ENCODE measurements at places on chromosomes 1 and 21. TPM values are rescaled to one million over a fixed set of nuclear protein-coding genes. Genes with fewer than 3 reads are reported as not detected.

The C1orf94 gene
- 0.33 TPM for total RNA-seq

The SLAMF8 gene
- total RNA-seq = 0.60 TPM

The CENPF gene
- total RNA-seq = 35.8 TPM

The MPZL1 gene
- total RNA-seq = 114 TPM

The NTMT2 gene
- 0.99 TPM for total RNA-seq

The XCL2 gene
- total RNA-seq = 1.1 TPM

The ZFP69 gene
- total RNA-seq = 5.4 TPM

The RXFP4 gene
- total RNA-seq = not detected

The ELF3 gene
- 59.8 TPM for total RNA-seq

The CRYBG2 gene
- 1.9 TPM for total RNA-seq

The MX2 gene
- 1.9 TPM for total RNA-seq

The NUDC gene
- total RNA-seq = 31.4 TPM

The RPTN gene
- total RNA-seq = not detected

The DIO1 gene
- not detected for total RNA-seq

The KCNJ10 gene
- total RNA-seq = 7.6 TPM

The SLC35F3 gene
- 6.5 TPM for total RNA-seq

The TSPEAR gene
- total RNA-seq = not detected

The KLHDC8A gene
- 20.7 TPM for total RNA-seq

The RPS27 gene
- 828 TPM for total RNA-seq

The C4BPA gene
- not detected for total RNA-seq
